Stimulated activated CD8-positive, alpha-beta memory T cell treated with anti-CD3 and anti-CD28 coated beads, Interleukin-2, amount 100 ng/mL, for 1 hour (primary cell): ENCODE measurements at places on chromosomes 1 and 21.

GRCh38 chr1:208329300-208329699 is 85.1 kb upstream of the PLXNA2 start:
- DNase-seq, result no peak

DNA sequence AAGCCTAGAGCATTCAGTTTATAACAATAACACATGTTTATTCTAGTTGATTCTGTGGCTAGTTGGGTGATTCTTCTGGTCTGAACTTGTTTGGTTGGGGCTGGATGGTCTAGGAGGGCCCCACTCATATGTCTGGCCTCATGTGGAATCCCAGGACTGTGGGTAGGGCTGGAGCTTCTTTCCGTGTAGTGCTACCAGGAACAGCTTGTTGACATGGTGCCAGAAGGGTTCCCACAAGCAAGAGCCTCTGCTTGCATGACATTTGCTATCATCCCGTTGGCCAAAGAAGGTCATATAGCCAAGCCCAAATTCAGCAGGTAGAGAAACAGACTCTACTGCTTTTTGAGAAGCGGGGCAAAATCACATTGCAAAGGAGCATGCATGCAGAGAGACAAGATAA is 67.6 kb upstream of the PPP2R5A start:
- no peak for DNase-seq

- no peak for DNase-seq
Measured at GRCh38 chr1:236269439-236269838, 12.3 kb downstream of the ERO1B start.

DNA sequence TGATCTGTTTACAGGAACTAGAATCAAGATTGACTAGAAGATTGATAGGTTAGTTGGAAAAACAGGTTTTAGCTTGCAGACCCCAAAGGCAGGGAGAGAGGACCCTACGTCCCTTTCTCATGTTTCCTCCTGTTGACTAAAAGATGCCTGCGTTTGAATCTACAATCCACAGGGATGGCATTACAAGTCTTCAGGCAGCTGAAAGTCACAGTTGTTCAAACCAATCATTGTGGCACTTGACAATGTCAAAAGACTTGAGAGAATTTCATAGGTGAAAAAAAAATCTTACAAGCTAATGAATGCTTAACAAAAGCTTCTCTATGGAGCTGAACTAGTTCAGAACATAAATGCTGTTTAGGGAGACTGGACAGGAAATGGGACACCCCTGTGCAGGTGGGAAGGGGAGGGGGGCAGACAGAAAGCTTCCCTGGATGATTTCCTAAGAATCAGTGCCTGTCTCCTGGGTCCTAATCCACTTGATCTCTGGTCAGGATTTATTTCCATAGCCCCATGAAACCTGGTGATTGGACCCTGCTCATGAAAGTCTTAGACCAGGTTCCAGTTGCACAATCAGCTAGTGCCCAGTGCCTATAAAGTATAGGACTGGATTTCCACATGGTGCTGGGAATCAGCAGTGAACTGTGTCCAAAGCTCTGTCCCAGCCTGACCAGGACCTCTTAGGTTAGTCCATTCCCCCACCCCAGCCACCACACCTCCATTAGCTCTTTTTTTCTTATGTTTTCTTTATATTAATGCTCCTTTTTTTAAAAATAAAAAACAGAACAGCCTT is 91.6 kb upstream of the BCAR3 start:
- DNase-seq, result no peak

DNA sequence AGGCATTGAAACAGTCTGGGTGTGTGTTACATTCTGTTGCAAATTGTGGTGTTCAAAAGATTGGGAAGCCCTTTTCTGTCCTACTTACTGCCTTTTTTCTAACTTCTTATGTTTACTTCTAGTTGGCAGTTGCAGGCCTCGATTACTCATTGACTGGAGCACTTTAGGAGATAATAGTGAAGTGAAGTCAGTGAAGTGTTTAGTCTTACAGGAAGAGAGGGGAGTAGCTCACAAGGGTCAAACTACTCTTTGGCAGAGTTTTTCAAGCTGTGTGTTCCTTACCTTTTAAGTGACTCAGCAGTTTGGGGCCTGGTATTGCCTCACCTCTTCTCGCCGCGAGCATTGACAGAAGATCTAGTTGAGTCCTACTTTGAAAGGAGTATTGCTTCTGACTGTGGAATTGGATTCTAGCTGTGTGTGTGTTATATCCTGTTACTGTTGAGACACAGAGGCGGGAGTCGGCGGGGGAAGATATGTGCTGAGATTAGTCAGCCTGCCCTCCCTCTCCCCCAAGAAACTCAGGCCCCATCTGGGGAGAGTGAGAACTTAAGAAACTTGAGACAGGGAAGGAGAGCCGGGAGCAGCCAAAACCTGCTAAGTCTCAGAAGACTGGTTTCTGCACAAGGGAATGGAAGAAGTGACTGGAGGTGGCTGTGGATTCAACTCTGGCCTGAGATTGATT is 19.3 kb downstream of the AHCYL1 start:
- no peak for DNase-seq

DNA sequence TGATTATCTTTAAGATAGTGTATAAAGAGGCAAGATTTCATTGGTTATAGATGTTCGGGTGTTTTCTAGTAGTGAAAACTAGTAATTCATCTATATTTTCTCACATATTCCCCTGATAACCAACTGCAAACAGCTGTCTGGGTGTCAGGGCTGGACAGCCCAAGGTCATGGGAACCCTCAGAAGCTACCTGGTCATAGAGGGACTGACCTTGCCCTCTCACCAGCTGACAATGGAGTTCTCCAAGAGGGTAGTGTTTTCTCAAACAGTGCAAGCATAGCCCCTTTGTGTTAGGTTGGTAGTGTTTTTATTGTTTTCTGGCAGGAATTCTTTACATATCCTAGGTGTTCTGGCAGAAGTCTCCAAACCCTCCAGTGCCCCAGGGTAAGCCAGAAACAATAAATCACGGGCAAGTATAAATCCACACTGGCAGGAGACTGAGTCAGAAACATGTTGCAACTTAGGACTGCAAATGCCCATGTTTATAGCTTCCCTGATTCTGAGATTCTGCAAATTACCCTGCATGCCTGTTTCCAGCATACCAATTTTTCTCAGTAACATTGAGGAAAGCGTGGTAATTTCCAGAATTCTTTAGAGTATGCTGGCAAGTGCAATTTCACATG is 82.8 kb upstream of the ATP1A1 start:
- DNase-seq, result no peak

DNA sequence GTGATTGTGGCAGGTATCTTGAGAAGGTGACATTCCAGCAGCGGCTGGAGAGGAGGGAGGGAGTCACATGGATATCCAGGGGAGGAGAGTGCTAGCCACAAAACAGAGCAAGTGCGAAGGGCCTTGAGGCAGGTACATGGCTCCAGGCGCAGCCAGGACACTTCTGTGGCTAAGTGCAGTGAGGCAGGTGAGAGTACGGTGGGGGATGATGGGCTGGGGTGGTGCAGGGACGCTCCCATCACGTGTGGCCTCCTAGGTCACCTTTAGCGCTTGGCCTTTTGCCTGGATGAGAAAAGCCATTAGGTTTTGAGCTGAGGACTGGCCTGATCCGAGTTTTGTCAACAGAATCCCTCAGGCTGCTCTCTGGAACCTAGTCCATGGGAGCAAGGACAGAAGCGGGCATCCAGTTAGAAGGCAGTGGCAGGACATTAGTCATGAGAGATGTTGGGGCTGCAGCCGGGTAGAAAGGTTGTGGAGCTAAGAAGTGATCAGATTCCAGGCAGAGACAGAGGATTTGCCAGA is 31.6 kb downstream of the SMYD2 start:
- DNase-seq, result no peak

GRCh38 chr1:58983633-58984245 is 199.9 kb upstream of the JUN start:
- DNase-seq, result no peak

DNA sequence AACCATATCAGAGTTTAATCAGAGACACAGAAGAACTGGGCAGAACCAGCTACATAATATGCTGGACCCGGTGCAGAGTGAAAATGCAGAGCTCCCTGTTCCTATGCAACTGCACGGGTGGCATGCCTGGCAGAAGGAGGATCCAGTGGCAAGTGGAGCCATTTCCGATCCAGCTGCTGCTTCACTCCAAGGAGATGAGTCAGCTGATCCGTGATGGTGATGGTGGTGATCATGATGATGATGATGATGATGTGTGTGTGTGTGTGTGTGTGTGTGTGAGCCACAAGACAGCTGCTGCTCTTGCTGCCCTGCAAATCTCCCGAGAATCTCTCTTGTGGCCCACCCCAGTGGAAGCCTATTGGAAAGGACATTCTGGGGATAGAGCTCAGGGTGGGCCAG is 133.0 kb downstream of the URB2 start:
- DNase-seq, result no peak

DNA sequence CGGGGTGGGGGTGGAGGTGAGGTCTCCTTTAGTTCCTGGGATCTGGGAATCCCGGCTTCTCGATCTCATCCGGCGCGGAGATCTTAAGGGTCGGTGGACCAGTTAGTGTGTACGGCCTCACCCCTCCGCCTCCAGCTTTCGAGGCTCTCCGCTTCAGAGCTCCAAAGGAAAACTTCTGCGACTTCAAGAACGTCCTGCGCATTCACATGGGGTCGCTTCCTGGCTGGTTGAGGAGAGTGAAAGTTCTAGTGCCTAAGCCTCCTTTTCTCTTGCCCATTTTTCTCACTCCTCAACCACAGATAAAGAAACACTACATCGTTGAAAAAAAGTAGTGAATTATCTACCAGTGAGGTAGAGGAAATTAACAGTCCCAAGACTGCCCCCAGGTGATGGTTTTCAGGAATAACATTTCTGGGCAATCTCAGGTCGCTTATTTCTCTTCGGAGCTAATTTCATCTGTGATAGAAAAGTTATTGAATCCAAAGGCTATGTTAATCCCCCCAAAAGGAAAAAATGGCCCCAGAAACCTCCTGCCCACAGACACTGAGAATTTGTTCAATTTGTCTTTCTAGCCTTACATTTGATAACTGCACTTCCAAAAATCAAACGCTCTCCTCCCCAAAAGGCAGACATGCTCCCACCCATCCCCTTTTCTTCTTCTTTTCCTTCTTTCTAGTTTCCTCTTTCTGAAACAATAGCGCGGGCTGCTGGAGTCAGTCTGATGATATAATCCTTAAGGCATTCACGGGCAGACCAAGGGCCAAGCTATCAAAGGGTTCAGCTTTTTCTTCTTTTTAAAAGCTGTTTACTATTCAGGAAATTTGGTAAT is 20.6 kb upstream of the TBX15 start:
- no peak for DNase-seq

- DNase-seq, result no peak
Measured at GRCh38 chr1:24386241-24386640, 27.3 kb downstream of the STPG1 start.

DNA sequence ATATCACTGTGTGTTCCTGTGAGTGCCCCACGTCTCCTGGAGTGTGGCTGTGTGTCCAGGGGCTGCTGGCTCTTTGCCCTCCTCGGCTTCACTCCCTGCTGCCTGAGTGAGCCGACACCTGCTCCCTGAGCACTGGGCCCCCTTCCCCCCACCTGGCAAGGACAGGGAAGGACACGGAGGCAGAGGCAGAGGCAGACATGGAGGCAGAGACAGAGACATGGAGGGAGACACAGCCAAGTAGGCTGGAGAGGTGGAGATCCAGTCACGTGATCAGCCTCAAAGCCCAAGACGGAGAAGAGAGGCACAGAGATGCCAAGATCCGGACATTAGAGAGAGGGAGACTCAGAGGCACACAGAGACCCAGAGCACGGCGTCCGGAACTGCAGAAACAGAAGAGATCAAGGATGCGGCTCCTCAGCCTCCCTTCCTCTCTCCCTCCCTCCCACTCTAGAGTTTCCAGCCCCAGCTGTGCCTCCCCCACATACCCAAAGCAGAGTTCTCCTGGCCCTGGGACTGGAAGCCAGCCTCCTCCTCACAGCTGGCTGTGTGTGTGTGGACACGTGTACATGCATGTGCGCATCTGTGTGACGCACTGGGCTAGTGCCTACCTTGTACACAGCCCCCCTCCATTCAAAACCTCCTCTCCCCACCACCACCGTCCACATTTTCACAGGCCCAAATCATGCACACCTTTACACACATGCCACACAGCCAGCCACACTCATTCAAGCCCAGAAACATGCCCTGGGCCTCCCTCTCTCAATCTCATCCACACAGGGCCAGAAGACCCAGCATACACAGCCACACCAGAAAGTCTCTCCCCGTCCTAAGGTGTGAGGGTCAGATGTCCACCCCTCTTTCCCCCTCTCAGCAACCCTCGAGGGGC is 39.1 kb upstream of the WASF2 start:
- no peak for DNase-seq

DNA sequence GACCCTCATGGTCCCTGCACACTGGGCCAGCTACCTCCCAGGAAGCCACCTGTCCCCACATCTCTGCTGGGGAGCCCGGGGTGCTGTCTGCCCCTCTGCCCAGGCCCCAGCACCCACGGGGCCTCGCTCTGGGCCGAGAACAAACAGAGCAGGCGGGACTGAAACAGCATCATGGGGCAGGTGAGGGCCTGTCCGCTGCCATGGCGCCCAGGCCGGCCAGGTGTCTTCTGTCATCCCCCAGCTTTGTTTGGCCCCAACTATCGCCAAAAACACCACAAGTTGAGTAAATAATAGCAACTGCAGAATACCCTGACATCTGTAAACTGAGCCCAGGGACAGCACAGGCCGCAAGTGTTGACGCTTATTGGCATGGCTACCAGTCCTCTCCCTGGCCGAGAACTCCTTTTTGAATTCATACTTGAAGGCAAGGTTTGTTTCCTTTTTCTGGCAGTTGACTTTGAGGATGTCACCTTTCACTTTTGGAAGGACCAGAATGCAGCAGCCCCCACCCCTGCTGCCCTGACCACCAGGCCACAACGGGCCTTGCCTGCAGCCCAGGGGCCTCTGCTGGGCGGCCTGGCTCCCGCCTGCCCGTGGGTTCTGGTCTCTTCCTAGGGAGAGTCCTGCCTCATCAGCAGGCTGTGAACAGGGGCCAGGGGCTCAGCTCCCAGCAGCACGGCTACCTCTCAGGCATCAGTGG is 152.7 kb downstream of the CASZ1 start:
- no peak for DNase-seq

DNA sequence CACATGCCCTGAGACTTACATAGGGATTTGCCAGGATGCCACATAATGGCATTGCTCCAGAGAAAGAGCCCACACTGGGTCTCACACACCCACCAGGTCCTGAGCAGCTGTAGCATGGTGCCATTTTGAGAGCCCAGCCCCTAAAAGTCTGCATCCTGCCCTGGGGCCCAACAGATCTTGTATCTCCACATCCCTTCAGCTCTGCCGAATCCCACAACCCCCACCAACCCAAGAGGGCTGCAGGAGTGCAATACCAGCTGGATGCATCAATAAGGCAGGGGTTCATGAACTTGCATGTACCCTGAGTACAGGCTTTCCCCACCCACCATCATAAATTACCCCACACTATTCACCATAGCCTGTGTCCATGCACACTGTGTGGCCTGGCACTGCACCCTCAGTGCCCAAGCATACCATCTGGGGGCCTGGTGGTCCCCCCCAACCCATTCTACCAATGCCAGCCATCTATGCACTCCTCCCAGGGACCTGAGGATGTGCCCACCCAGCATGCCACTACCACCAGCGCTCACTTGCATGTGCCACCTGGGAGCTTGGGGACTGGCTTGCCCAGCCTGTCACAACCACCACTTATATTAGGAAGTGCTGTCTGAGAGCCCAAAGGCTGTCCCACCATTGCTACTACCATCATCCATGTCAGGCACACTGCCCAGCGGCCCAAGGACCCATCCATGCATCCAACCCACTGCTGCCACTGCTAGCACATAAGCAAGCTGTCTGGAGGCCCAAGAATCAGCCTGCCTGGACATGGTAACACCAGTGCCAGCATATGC is 4.1 kb upstream of the KRTAP12-2 start:
- no peak for DNase-seq
